ENCODE measurements at places on chromosomes 1 and 21.

- no peak for DNase-seq
These were observed 48.7 kb upstream of the PSEN2 start for GRCh38 chr1:226821719-226822085.

- DNase-seq = no peak
These were observed 38.9 kb upstream of the DMRTB1 start for GRCh38 chr1:53420341-53420740.

GRCh38 chr1:229146647-229147046, 124.3 kb upstream of the RAB4A start:
- DNase-seq = no peak

DNA sequence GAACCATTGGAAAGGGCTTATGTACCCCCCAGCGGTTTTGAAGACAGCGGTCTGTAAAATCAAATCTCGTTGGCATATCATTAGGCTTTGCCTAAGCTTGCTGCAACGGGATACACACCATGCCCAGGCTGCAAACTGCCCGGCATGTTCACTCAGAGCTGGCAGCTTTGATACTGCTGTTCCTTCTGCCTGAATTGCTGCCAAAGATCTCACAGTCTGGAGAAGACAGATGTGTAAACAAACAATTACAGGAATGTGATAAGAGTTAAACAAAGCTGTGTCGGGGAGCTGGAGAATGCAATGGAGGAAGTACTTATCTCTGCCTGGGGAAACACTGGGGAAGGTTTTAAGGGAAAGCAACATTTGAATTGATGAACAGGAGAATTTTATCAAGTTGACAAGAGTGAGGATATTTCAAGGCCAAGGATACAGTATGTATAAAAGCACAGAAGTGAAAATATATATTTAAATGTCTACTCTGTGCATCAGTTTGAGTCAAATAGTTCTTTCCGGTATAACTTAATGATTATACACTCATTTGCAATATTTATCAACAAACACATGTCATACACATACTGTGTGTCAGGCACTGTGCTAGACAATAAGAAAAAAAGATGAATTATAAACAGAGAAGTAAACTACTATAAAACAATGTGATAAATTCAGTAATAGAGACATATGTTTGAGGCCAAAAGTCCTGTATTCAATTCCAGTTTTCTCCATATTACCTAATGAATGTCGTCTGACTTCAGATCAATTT, 29.9 kb downstream of the CHML start:
- no peak for DNase-seq

- no peak for DNase-seq
These were observed 132.3 kb downstream of the BEND5 start for GRCh38 chr1:48644190-48644900.

GRCh38 chr1:220527279-220527907, 543 bp upstream of the MARK1 start:
- no peak for DNase-seq

DNA sequence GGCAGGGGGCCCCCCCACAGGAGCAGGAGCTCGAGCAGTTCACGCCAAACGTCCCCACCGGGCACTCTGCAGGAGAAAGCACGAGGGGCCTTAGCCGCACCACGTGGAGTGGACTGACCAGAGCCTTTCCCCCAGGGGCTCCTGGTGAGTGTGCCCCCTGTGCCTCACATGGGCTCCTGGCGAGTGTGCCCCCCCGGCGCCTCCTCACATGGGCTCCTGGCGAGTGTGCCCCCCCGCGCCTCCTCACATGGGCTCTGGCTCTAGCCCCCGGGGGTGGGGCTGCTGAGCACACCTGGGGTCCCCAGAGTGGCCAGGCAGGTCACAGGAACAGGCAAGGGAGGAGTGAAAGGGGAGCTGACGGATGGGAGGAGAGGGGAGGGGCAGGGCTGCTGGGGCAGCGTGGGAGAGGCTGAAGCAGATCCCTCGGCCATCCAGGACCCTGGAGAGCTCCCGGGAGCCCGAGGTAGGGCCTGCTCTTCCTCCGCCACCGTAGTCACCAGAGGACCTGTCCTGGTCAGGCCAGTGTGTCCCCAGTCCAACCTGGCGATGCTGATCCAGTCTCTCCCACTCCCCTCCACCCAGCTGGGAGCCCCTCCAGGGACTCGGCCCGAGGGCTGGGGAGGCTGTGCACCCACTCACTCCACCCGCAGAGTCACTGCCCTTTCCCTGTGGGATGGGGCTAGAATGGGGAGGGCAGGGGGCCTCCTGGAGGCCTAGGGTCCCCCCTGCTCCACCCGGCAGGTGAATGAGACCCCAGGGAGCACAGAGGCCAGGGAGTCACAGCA, 47.6 kb downstream of the ARHGEF16 start:
- no peak for DNase-seq

DNA sequence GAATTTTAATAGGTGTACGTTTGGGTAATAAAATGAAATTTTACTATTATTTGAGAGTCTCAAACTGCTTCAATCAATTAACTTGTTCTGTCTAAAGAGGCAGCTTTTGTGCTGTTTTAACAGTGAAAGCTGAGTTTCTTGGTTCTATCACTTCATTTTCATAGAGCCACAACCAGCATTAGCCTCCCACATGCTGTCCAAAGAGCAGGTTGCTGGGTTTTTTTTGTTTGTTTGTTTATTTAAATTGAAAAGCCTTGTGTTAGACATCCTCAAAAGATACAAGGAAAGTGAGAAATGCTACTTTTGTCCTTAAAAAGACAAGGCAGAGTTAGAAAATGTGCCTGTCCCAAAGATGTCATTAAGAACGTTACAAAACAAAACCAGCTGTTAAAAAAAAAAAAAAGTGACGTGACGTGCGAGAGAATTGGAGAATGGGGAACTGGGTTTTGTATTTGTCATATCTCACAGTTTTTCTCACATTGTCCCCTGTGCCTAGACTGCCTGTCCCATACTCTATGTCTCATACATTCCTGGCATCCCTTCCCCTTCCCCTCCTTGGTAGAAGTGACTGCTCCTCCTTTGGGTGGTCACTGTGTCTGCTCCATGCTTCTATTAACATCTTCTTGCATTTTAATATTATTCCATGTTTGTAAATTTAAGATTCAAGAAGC, 63.1 kb upstream of the CD34 start:
- no peak for DNase-seq

DNA sequence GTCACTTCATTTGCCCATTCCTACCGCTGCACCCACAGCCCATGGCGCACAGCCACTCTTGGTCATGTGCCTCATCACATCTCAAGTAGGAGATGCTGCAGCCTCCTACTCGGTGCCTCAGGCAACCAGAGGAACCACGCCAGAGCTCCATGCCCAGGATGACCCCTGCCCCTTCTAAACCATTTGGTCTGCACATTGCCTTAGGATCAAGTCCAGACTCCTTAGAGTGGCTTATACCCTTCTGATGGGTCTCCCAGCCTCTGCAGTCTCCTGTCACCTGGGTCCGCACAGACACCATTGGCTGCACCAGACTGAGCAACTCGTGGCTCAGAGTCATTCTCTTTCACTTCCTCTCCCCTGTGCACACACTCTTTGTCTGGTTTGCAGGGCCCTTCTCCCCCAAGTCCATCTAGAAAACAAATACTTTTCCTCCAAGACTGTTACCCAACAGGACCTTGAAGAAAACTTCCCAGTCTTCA, 2.2 kb upstream of the ADORA3 start:
- no peak for DNase-seq

DNA sequence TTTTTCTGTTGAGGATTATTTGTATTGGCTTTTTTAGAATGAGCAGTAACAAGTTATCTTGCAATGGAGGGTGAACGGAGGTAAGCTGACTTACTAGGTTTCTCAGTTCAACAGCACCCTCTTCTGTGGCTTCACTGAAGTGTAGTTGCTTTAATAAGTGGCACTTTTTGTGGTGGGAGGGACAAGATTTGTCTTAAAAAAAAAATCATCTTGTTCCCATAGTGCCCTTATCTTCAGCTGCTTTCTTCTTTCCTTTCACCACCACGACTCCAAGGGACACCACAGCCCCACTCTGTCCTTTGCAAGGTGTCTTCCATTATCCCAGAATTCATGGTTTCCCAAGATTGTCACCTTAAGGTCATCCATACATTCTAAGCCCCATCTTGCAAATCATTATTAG, 92.9 kb downstream of the PIGK start:
- no peak for DNase-seq

- no peak for DNase-seq
These were observed 86.8 kb downstream of the KCNJ6 start for GRCh38 chr21:37829447-37829846.

DNA sequence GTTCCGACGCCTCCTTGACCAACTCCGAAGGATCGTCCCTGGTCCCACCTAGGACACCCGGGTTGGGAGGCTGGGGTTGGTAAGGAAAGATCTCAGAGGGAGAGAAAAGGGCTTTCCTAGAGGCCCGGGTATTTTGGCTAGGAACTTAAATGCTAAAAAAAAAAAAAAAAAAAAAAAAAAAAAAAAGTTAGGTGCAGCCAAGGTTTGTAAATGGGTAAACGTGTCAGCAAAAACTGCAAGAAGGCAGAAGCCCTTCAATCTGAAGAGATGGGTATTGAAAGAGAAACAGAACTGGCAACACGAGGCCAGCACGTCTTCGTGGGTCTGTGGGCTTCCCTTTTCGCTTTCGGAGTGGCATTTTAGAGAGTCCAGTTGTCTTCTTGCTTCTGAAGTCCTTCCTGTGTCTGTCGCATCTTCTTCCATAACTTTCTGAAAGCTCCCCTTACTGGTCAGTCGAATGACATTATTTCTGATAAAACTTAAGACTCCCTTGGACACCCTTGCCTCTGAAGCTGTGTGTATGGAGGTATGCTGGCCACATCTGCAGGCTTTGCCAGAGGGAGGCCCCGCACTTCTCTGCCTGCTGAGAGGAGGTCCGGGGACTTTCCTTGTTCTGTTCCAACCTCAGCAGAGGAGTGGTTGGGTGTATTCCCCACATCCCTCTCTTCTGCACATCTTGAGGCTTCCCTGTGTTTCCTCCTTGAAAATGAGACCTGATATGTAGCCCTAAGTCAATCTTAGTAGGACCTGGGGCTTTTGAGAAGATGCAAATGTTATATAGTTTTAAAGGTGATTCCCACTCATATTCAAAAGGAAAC, 745 bp downstream of the RCSD1 start:
- DNase-seq = no peak

GRCh38 chr21:32103361-32103760, 175.5 kb downstream of the MIS18A start:
- no peak for DNase-seq
